ENCODE measurements at places on chromosomes 5 and 9. TPM values are rescaled to one million over a fixed set of nuclear protein-coding genes. Genes with fewer than 3 reads are reported as not detected.
A peak's percentile ranks its signal among the peaks of the same experiment; 100 is the strongest.

Gene MYO10
- 0.54 TPM for total RNA-seq

GRCh38 chr5:126464959-126465358, 41.8 kb downstream of the GRAMD2B start:
- no peak for DNase-seq

GRCh38 chr9:92384375-92384774, 20.0 kb downstream of the OGN start:
- no peak for DNase-seq

DNA sequence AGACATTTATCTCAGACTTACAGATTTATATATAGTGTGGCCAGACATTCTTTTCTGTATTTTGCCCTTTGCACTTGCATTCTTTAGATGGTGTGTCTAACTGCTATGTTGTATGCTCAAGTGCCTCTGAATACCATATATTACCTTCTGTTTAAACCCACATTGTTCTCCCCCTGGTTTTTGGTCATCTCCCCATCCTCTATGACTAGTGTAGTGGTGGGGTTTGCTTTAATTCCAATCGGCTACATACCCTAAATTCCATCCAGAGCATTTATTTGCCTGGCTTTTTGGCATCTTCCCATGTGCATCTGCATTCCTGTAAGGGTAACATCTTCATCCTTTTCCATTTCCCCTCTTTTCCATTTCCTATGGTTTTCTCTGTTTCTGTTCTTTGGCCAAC, 271.0 kb upstream of the SLC30A5 start:
- no peak for DNase-seq

DNA sequence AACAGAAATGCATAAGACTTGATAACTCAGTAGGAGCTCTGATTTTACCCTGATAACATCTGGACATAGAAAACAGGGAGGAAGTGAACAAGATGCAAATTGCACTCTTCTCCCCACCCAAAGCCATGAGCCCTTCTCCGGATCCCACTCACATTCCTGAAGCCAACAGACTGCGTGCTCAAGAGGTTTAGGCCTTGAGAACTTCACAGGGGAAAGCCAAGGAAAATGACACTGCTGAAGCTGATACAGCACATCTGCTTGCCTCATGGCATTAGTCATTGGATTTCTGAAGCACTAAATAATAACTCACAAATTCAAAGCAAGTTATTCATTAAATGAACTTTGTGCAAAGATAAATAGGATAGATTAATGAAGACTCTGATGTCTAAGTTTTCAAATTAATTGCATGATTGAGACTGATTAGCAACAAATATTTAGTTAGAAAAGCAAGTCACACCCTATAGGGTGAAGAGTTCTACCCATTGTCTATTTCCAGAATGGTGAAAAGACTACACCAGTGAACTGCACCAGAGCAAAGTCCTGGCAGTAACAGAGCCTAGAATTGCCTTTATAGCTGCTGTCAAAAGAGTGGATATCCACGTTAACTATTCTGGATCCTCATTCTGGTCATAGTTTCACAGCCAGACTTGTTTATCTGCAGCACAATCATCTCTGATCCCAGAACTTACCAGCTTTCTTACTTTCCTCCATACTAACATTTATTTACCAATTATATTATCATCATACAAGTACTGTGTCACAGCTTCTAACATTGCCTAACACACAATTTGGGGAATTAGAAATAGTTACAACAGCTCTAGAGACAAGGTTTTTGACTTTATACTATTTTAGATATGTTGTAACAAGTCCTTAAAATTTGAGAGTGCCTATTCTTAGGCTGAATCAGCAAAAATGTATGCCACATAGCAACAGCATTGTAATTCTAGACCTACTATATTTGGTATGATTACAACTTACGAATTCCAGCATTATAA, 432.1 kb upstream of the RGMB start:
- DNase-seq, result no peak

DNA sequence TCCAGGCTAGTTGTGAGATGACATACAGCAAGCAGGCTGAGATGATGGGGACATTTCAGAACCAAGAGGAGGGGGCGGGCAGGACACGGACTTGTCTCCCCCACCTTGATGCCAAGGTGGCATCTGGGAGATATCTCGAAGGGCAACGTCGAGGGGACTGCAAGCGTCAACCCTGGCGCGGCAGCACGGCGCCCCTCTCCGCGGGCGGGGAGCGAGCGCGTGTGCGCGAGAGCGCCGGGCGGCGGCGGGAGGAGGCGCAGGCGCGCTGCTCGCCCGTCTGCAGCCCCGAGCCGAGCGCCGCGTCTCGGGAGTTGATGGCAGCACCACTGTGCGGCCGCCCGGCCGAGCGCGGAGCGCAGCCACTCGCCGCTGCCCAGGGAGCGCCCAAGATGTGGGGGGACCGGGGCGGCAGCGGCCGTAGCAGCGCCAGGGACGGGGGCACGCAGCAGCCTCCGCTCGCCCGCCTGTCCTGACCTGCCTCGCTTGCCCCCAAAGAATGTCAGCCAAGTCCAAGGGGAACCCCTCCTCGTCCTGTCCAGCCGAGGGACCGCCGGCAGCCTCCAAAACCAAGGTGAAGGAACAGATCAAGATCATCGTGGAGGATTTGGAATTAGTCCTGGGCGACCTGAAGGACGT, at the start of gene PRR16:
PRR16 (plus strand) TSS at position 310 of the 636 bp plus-strand sequence.
- peak; percentile 75 for DNase-seq

GRCh38 chr5:165521816-165522610, 2016.6 kb downstream of the MAT2B start:
- DNase-seq, result no peak

Gene CARTPT
- not detected for total RNA-seq

- no peak for DNase-seq
Observed at GRCh38 chr9:20995616-20996015, 35.8 kb downstream of the HACD4 start.

Gene HACD4
- 18.9 TPM for total RNA-seq

Gene BTNL9
- total RNA-seq, result under 0.01 TPM

DNA sequence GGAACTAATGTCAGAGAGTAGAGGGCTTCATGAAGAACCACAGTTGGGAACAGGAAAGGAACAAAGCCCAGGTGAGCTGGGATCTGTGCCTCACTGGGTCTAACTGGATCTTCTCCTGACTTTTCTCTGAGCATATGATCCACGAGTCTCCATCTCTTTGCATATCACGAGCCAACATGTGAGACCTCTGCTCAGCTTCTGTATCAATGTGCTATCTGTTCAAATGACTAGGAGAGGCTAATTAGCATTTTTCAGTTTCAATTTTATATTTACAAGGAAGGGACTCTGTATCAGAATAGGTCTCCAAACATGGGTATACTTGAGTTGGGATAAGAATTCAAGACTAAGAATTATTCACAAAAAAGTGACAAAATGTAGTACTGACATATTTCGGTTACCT, 73.8 kb upstream of the SGCD start:
- no peak for DNase-seq

DNA sequence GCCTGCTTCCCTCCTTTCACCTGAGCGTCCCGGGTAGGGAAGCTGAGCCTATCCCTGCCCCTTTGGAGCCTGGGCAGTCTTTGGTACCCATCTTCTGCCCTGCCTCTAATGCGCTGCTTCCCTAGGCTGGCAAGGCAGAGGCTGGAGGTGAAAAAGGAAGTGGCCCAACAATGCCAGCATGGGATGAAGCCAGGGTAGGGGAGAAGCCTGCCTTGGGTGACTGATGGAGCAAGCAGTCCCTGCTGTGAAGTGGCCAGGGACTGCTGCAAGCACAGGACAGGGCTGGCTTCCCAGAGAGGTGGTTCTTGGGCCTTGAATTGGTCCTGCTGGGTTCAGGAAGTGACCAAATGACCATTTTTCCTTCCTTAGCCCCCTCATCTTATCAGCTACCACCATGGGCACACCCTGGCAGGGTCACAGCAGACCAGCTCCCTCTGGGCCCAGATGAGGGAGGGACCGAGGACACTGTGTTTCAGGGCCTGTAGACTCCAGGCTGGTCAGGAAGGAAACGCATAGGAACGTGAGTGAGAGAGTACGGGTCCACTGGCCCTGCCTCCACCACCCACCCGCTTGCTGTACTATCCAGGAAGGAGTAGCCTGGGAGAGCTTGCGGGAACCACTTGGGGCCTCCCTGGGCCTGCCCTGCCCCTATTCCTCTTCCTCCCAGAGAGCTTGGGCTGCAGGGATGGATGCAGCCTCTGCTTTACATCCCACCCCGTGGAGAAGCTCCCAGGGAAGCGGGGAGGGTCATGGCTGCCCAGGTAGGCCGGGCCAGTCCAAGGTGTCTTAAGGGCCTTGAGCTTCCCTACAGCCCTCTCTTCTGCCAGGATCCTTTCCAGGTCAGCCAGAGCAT, 102.6 kb downstream of the DAB2IP start:
- no peak for DNase-seq

DNA sequence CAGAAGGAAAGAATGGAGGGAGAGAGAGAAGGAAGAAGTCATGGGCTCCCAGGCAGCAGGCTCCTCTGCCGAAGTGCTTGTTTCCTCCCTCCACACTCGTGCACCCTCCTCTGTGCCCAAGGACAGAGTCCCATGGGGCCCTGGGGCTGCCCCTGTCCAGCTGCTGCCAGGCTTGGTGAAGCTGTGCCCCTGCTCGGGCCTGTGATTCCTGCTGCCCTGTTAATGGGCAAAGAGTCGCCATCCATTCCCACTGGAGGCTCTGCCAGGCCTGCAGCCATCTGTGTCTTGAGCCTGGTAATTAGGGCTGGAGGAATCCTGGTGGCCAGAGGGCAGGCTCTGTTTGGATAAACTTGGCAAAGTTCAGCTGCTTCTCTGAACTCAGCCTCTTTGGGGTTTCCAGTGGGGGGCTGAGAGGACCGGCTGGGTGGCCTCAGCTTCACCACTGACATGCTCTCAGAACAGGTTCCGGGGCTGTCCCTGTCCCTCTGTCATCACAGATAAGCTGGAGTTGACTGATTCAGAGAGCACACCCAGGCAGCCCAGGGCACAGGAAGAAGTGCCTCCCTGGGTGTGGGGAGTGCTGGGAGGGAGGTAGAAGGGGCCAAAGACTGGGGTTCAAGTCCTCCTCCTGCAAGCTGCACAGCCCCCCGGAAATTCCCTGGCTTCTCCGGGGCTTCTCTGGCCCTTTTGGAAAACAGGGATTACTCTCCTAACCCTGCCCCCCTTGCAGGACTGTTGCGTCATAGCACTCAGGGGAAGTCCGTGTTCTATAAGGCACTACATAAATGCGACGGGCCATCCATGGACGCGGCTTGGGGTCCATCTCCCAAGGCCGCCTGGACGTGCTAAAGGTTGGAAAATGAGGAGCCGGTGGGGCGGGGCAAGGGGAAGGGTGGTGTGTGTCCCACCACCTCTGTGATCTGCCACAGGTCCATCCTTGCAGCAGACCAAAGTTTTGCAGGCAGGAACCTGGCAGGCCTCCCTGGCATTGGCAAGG, 154.8 kb downstream of the PAX5 start:
- no peak for DNase-seq

DNA sequence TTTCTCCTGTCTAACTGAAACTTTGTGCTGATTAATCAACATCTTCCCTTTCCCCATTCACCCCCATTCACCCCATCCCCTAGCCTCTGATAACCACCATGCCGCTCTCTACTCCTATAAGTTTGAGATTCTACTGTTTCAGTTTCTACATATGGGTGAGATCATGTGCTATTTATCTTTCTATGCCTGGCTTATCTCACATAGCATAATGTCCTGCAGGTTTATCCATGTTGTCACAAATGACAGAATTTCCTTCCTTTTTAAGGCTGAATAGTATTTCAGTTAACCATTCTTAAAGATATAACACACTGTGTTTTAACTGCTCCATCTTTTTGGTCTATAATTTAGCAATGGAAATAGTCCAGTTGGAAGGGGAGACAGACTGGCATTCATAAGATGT, 205.1 kb downstream of the SNCAIP start:
- DNase-seq, result no peak

Gene PDCD1LG2
- under 0.01 TPM for total RNA-seq

Gene RNF38
- total RNA-seq, result 29.1 TPM

DNA sequence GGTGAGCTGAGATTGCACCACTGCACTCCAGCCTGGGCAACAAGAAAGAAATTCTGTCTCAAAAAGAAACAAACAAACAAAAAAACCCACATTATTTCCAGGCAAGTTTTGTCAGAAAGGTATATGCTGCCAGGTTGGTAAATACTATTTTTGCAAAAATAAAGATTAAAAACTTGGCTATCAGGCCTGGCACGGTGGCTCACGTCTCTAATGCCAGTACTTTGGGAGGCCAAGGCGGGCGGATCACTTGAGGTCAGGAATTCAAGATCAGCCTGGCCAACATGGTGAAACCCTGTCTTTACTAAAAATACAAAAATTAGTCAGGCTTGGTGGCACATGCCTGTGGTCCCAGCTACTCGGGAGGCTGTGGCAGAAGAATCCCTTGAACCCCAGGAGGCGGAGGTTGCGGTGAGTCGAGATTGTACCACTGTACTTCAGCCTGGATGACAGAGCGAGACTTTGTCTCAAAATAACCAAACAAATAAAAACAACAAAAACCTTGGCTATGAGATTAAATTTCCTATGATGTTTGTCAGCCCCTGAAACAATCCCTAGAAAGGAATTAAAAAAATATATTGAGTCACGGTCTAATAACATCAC, 22.7 kb downstream of the AGXT2 start:
- DNase-seq, result no peak

GRCh38 chr5:18216016-18216415, 581.8 kb downstream of the TAF11L14 start:
- no peak for DNase-seq

- DNase-seq, result no peak
Observed at GRCh38 chr9:78130853-78131252, 99.2 kb upstream of the GNAQ start.

DNA sequence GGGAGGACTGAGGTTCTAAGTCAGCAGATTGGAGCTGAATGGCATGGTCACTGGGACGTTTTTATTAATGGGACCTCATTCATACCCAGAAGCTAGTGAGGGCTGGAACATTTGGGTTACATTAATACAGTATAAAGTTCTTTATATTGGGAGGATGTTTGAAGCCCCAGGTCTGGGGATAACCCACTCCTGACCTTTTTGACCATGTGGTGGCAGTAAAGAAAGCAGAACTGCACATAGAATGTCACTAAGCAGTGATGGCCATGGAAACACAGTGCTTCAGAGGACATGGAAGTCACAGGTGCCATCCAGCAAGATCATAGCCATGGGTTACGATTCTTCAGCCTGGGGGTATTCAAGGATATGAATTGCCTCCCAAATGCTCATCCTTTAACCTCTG, 176.0 kb downstream of the ATP10B start:
- DNase-seq, result no peak

GRCh38 chr9:80072451-80072850, 500.7 kb downstream of the TLE4 start:
- no peak for DNase-seq

Gene CDKN2B
- under 0.01 TPM for total RNA-seq

- no peak for DNase-seq
Observed at GRCh38 chr5:43702815-43703214, 99.8 kb downstream of the NNT start.

DNA sequence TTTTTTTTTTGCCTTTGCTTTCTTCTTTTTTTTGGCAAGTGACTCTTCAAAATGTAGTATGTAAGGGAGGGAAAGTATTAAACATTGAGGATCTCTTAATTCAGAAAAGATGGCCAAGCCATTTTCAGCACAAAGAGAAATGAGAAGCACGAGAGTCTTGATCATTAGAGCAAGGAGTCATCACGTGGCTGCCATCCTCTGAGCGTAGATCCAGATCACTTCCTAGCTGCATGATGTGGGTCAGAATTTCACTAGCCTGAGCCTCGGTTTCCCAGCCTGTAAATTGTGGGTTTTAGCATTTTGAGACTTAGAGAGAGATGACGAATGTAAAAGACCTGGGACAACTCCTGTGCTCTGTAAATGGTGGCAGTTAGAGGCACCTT, 312.9 kb downstream of the ARHGEF28 start:
- DNase-seq, result no peak

GRCh38 chr5:43553381-43553780, 3.5 kb downstream of the PAIP1 start:
- no peak for DNase-seq

Gene SLC6A7
- total RNA-seq, result under 0.01 TPM

Data from hematopoietic multipotent progenitor cell (in vitro differentiated cells).